ENCODE measurements at places on chromosomes 1 and 21.

GRCh38 chr21:26011292-26011940, 159.2 kb downstream of the APP start:
- no peak for DNase-seq

DNA sequence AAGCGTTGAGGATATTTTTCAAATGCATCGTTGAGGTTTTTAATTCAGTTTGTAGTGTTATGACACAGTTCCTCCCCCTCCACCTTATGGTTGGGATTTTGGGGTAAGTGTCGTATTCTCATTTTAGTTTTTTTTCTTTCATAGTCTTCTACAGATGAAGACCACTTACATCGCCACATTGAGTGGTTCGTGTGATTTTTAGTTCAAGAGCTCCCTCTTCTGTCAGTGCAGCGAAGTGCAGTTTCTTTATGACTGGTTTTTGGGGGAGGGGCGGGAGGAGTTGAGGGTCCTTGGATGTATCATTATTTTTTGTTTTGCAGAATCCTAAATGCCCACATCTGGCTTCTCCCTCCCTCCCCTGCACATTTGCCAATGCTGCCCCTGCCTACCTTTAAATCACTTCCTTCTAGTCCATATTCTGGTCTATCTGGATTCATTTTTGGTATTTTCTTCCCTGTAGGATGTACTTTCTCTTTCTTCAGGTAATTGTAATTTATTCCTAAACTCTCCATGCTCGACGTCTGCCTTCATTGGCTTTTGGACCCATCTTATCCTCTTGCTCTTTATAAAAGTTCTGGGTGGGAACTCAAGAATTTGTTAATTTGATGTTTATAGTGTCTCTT, 433.1 kb downstream of the CAMTA1 start:
- peak; percentile 30 for DNase-seq

DNA sequence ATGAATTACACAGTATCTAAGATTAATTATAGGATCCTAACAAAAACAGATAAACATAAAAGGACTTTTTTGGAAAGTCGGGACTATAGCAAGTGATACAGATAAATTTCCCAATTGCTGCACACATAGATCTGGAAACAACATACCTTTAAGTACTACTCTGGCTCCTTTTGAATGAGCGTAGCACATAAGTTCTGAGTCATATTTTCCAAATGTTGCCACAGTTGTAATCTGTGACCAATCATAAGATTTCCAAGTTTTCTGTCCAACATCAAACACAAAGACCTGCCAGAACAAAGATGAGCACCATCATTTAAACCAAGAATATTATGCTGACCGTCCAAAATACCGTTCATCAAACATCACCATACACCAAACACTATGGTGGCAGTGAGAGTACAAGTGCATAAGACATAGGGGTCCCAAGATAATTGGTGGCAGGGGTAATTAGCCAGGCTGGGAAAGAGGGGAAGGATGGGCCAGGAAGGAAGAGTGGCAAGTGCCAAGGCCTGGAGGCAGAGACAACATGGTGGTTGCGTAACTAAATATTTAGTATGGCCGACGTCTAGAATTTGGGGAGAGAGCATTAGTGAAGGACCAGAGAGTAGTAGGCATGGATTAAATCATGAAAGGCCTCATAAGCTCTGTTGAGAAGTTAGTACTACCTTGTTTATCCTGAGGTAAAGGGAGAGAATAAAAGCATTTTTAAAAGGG, 3.6 kb downstream of the CTBS start:
- no peak for DNase-seq

DNA sequence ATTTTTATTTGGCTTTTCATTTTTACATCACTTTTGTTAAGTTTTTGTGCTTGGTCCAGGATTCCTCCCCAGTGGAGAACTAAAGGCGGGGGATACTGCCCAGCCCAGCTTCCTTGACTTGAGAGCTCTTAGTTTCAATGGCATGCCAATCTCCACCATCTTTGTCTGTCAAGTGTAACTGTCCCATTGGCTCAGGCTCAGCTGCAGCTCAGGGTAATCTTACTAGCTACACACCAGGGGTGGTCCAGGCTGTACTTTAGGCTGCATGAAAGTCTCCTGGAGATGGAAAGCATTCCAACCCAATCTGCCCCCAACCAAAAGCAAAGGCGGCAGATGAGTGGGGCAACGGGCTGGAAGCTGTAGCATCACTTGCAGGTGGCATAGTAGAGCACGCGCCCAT, 31.4 kb downstream of the CAMK1G start:
- no peak for DNase-seq

DNA sequence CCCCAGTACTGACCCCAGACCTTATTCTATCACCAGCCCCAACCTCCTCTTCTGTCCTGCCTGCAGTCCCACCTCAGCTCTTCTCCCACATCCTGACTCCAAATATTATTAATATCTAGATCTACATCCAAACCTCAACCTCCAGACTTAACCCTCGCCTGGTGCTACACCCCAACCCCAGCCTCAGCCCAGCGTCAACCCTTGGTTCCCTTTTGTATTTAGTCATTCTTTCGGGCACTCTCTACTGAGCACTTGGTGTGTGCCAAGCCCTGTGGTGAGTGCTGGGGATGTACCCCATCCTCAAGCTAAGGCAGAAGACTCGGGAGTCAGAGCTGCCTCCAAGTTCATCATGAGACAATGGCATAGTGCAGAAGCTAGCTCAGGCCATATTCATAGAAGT, 1.1 kb downstream of the SHISAL2A start:
- DNase-seq, result no peak
